ENCODE measurements at places on chromosomes 11 and 22. TPM values are rescaled to one million over a fixed set of nuclear protein-coding genes. Genes with fewer than 3 reads are reported as not detected.
A peak's percentile ranks its signal among the peaks of the same experiment; 100 is the strongest.

KCNK7 gene
- 1.6 TPM for total RNA-seq

GRCh38 chr11:60900673-60901404 lies 5.5 kb downstream of the PRPF19 start:
- no peak for DNase-seq

CDC45 gene
- total RNA-seq = 1.1 TPM

- no peak for DNase-seq
Observed at GRCh38 chr11:68048681-68049508, 10.1 kb downstream of the TCIRG1 start.

OR10D3 gene
- total RNA-seq = not detected

OTOG gene
- total RNA-seq = not detected

DNA sequence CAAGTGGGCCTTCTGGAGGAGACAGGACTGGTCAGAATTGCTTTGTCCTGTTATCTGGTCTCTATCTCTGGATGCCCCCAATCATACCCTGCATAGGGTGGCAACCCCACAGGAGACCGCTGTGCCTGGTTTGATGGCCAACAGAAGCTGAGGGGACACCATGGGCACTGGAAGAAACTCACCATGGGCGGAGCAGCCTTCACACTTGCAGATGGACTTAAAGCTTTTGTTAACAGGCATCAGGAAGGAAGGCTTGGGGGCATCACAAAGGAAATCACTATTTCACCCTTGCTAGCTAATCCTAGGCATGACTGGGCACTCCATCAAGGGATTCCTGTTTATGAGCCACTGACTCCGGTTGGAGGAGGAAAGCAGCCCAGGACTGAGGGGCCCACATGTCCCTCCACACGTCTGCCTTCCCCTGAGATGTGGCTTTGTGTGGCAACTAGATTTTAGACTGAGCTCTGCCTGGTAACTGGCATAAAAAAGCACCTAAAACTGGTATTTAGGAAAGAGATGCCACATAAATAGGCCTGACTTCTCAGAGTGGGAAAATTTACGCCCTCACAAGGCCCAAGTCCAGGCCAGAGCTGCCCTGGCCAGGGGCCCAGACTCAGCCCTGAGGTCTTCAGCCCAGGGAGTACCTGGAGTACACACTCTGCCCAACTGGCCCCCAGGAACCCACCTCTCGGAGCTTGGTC lies 57.0 kb upstream of the LYVE1 start:
- no peak for DNase-seq

- peak; percentile 79 for DNase-seq
Observed at GRCh38 chr22:20418211-20418788, 19.3 kb downstream of the SCARF2 start.

Data from transverse colon (tissue), 4 donors.